ENCODE measurements at places on chromosomes 3 and 15.

DNA sequence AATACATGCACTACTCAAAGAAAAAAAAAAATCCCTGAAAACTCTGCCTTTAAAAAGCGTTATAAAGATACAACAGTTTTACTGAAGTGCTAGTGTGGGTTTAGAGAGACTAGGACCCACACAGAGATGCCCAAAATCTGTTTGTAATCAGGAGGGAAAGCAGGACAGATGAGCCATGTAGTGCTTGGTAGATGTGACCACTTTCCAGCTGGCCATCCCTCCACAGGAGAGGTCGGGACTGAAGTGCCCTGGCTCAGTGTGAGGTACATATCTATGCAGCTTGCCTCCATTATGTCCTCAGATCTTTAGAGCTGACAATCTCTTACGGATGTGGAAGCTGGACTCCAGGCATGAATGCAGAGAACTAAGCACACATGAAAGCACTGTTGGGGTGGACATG lies 57.5 kb upstream of the NANOGP8 start:
- DNase-seq, result no peak

DNA sequence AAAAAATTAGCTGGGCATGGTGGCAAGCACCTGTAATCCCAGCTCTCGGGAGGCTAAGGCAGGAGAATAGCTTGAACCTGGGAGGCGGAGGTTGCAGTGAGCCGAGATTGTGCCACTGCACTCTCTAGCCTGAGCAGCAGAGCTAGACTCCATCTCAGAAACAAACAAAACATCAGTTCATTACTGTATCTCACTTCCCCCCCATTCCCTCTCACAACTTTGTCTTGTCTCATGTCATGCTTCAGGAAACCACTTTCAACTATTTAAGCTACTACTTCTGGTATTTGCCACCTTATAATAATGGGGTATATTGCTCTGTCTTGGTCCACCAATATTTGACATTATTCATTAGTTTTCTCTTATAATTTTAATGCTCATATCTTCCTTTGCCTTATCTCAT lies 26.2 kb downstream of the PIK3CA start:
- DNase-seq, result no peak

- no peak for DNase-seq
Observed at GRCh38 chr3:133079621-133080020, 41.4 kb downstream of the TMEM108 start.

GRCh38 chr3:124512881-124513609 lies 217.2 kb upstream of the UMPS start:
- DNase-seq, result no peak

- peak; percentile 9 for DNase-seq
Observed at GRCh38 chr3:139715743-139716360, 38.1 kb upstream of the NMNAT3 start.

DNA sequence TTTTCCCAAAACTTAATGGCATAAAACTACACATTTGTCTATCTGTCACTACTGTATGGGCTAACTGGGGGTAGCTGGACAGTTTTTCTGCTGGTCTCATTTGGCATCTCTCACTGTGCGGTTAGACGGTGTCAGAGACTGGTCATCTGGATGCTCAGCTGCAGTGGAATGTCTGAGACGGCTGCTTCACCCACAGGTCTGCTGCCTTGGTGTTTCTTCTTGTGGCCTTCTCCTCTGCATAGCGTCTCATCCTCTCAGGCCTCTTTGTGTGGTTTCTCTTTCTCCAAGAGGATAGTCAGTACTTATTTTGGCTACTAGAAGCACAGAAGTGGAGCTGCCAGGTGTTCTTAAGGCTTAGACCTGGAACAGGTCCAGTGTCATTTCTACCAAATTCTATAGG lies 35.9 kb upstream of the GOLGA6L9 start:
- no peak for DNase-seq

- no peak for DNase-seq
Observed at GRCh38 chr3:113226491-113226890, 15.1 kb downstream of the BOC start.

GRCh38 chr15:55899537-55899936 lies 93.9 kb downstream of the NEDD4 start:
- no peak for DNase-seq

- DNase-seq, result peak; percentile 28
Observed at GRCh38 chr15:94477913-94478553, 246.7 kb downstream of the MCTP2 start.

DNA sequence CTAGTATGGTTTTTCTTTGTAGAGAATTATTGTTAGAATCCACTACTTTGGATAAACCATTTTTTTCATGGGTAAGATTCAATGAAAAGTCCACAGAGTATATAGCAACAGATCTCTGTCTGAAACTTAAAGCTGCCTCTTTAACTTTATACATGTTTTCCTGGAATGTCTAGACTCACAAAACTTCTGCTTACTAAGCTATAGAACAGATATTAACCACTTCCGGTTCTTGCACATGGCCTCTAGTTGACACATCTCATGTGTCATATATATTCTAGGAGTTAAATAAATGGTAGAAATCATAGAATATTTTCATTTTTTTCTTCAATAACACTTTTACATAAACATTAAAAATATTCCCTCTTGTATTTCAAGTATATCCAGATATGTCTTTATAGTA lies 1693.9 kb downstream of the SI start:
- no peak for DNase-seq

GRCh38 chr15:89112341-89112971 lies 24.2 kb downstream of the ABHD2 start:
- DNase-seq, result no peak

- no peak for DNase-seq
Observed at GRCh38 chr15:60523056-60523455, 44.1 kb upstream of the ICE2 start.

- no peak for DNase-seq
Observed at GRCh38 chr3:8563597-8563996, 62.0 kb downstream of the LMCD1 start.

DNA sequence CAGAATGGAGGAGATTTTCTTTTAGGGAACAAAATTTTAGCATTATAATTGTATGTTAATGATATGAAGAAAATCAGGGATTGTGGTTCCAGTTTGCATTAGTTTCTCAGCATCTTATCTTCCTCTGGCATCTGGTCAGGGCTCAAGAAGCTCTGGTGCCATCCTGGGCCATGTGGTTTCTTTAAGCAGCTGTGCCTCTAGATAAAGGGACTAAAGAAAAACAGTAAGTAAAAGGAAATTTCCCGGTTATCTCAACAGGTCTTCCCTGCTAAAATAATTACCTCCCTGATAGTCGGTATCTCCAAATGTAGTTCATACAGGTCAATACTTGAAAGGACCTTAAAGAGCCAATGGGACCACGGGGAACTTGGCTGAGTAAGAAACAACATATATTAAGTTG lies 375.1 kb upstream of the RBMS3 start:
- no peak for DNase-seq

GRCh38 chr15:59307165-59307537 lies 65.5 kb downstream of the MYO1E start:
- no peak for DNase-seq

GRCh38 chr15:85097725-85098124 lies 116.1 kb downstream of the PDE8A start:
- no peak for DNase-seq

DNA sequence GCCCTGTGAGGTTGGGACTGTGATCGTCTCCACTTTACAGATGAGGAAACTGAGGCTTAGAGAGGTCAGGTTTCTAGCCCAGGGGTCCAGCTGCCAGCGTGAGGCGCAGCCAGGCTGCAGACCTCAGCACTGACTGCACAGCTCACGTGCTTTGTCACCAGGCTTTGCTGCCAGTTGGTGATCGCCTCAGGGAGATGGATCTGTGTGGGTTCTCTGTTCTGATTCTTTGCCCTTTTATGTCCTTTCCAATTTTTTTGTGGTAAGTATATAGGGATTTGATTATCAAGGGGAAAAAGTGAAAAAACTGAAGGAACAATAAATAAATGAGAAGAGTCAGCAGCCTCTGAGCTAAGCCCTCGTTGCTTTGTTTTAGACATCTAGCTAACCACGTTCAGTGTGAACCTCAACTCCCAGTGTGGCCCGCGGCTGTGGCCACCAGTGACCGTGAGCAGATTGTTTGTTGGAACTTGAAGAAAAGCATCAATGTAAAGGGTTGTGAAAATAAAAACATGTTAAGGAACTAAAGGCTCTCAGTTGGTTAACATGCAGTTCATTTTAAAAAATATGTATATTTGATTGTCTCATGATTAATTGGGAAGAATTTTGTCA lies 117.6 kb downstream of the PDE8A start:
- no peak for DNase-seq

- no peak for DNase-seq
Observed at GRCh38 chr15:52370010-52370409, 74.4 kb upstream of the MYO5C start.

GRCh38 chr3:148957586-148957985 lies 33.8 kb upstream of the GYG1 start:
- no peak for DNase-seq

GRCh38 chr3:16392065-16392464 lies 121.4 kb downstream of the RFTN1 start:
- no peak for DNase-seq

DNA sequence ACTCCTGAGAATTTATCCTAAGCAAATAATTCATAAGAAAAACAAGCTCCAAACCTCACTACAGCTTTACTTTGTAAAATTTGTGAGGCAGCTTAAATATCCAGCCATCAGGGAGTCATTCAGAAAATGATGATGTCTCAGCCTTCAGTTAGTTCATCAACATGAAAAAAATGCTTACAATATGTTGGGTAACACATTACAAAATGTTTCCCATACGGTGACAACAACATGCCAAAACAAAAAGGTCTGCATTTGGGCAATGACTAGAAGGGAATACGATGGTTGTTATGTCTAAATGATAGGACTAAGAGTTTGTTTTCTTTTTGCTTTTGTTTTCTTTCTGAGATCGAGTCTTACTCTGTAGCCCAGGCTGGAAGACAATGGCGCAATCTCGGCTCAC lies 47.0 kb upstream of the CFAP161 start:
- DNase-seq, result no peak

DNA sequence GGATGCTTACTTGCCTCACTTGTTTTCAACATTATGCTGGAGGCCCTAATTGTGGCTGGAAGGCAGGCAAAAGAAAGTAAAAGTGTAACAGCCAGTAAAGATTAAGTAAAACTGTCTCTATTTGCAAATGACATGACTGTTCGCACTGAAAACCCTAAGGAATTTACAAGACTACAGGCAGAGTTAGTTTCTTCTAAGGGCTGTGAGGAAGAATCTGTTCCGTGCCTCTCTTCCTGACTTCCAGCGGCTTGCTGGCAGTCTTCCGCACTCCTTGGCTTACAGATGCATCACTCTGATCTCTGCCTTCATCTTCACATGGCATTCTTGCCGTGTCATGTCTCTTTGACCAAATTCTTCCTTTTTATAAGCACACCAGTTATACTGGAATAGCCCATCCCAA lies 86.1 kb downstream of the DLG1 start:
- no peak for DNase-seq

- no peak for DNase-seq
Observed at GRCh38 chr3:197908957-197909701, 40.9 kb upstream of the RPL35A start.

- DNase-seq, result peak; percentile 50
Observed at GRCh38 chr15:89399238-89400115, 64.9 kb upstream of the POLG start.

- DNase-seq, result no peak
Observed at GRCh38 chr3:143276592-143276991, 157.0 kb downstream of the CHST2 start.

DNA sequence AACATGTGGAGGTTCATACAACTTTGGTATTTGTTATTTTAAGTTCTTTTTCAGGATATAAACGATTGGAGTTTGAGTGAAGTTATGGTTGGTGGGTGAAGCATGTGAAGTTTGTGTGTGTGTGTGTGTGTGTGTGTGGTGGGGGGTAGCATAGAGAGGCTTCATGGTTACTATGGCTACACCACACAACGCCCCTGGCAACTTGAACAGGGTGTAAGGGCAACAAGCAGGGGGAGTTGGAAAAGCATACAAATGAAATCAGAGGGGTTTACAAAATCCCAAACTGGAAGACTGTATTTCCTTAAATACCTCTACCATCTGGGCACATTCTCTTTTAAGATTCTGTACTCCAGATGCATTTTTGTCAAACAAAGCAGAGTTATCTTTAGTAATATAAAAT lies 207.5 kb downstream of the SV2B start:
- DNase-seq, result no peak

GRCh38 chr3:129112308-129113052 lies 9.1 kb downstream of the RAB43 start:
- no peak for DNase-seq

DNA sequence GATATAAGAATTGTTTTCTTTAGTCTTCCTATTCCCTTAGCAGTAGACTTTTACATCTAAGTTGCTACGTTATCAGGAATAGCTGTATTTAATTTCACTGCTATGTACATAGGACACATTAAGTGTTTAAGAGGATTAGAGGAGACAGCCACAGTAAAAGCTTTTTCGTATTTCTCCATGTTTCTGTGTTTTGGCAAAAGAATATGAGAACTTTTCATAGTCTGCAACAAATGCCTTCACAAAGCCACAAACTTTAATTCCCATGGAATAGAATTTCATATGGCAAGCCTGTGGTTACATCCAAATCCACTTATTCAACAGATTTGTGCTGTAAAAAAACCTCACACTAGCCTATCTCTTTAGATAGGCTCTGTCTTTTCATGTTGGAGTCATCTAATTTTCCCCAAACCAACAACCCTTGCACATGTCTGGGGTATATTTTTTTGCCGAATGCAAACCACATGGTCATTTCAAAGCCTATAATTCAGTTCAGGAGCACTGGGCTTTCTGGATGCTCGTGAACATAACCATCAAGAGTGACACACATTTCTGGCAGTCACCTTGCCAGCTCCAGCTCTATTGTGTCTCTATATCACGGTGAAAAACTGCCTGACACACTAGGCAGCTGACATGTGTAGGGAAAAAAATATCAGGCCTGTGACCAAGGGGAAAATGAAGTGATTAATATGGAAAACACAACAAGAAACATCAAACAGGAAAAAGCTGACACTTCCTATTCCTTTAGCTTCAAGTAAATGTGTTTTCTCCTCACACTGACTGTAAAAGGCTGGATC lies 19.2 kb downstream of the PLD1 start:
- no peak for DNase-seq

DNA sequence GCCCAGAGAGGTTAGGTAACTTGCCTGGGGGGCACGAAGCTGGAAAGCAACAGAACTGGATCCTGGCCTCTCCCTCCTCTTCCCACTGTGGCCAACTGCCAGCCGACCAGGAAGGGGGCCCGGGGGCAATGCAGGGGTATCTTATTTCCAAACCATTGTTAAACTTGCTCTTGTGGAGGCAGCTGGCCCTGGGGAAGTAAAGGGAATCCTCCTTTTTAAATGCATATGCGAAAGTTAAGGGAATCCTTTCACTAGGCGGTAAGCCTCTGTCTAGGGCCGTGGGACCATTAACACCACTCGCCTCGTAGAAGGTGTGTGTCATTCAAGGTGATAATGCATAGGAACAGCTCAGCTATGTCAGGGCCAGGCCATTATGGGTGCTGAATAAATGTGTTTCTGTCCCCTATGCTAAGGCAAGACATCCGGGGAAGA lies 68.6 kb downstream of the ST6GAL1 start:
- no peak for DNase-seq

DNA sequence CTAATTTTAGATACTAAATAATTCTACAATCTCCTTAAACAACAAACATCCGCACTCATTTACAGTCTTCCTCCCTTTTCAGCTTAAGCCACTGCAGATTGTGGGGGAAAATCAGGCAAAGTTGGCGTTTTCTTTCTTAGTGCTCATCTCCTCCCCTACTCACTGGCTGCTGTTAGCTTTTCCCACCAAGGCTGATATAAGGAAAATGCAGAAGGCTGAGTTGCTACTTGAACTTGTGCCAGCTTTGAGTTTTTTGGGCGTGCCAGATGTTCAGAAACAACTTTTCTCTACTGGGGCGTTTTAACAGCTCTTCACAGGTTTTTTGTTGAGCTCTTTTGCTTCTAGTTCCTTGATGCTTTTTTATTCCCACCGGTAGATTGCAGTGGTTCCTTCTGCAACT lies 222.0 kb downstream of the PYDC2 start:
- DNase-seq, result no peak
